ENCODE measurements at places on chromosomes 4 and X.

DNA sequence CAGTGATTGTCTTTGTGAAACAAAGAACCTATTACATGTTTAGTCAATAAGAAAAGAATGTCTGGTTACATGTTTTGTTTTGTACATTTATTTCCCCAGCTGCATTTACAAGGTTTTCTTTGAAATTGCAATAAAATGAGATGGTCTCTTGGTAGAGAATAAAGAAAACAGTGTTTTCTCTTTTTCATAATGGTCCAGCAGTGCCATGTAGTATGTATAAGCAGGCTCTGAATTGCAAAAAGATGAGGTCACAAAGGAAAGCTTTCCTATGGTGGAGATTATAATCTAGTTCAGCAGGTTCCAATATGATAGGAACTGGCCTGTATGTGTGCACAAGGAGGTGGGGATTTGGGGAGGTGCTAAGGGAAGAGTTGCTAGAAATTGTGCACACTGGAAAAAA lies 1417.3 kb downstream of the STIM2 start:
- no peak for DNase-seq

DNA sequence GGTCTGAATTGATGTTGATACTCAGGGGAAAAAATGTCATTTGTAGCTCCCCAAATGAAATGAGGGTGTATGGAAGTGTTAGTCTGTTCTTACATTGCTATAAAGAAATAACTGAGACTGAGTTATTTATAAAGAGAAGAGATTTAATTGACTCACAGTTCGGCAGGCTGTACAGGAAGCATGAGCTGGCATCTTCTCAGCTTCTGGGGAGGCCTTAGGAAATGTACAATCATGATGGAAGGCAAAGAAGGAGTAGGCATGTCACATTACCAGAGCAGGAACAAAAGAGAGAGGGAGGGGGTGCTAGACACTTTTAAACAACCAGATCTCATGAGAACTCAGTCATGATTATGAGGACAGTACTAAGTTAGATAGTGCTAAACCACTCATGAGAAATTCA lies 1199.9 kb upstream of the DIAPH2 start:
- DNase-seq, result no peak

DNA sequence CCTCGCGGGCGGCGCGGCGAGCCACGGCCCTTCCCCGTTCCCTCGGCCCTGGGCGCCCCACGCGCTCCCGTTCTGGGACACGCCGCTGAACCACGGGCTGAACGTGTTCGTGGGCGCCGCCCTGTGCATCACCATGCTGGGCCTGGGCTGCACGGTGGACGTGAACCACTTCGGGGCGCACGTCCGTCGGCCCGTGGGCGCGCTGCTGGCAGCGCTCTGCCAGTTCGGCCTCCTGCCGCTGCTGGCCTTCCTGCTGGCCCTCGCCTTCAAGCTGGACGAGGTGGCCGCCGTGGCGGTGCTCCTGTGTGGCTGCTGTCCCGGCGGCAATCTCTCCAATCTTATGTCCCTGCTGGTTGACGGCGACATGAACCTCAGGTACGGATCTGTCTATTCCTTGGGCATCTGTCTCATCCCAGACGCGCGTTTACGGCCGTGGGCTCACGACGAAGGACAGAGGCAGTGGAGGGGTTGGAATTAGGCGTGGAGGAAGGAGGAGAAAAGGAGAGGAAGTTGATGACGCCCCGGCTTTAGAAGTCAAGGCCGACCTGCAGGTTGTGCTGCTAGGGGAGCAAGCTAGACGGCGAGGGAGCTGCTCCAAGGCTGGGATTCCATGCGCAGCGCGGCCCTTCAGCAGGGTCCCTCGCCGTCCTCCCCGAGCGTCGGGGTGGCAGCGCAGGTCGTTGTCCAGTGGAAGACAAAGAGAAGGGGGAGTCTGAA lies 792 bp downstream of the SLC10A4 start:
- no peak for DNase-seq

- DNase-seq, result no peak
Measured at GRCh38 chr4:168291242-168291641, 27.3 kb downstream of the DDX60 start.

- DNase-seq, result no peak
Measured at GRCh38 chr4:53537606-53538005, 53.7 kb downstream of the LNX1 start.

GRCh38 chrX:19839770-19840254 lies 47.6 kb downstream of the SH3KBP1 start:
- no peak for DNase-seq

DNA sequence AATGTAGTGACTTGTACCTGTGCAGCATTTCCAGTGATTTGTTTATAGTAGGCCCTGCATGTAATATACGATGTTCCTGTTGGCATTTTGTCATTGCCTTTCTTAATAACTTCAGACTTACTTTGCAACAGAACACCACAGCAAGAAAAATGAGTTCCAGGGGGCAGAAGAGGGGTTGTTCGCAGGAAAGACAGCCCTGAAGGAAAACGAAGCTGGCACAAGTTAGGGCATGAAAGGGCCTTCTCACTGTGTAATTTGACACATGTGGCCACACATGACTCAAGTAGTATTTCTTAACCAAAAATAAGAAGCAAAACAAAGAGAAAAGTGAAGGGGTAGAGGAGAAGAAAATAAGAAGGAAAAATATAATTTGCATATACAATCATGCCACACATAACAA lies 265.8 kb upstream of the SMIM31 start:
- DNase-seq, result no peak
